Body of pancreas (tissue), 4 donors: ENCODE measurements at places on chromosomes 3 and 15.

GRCh38 chr3:25040748-25041147 is 387.3 kb upstream of the RARB start:
- DNase-seq, result no peak

- no peak for DNase-seq
Observed at GRCh38 chr3:150495563-150496168, 50.6 kb downstream of the SERP1 start.

- DNase-seq, result no peak
Observed at GRCh38 chr3:45455040-45455439, 66.7 kb downstream of the LARS2 start.

GRCh38 chr3:13713396-13713795 is 164.5 kb downstream of the FBLN2 start:
- no peak for DNase-seq

- no peak for DNase-seq
Observed at GRCh38 chr3:25661694-25662437, 2.8 kb downstream of the TOP2B start.

DNA sequence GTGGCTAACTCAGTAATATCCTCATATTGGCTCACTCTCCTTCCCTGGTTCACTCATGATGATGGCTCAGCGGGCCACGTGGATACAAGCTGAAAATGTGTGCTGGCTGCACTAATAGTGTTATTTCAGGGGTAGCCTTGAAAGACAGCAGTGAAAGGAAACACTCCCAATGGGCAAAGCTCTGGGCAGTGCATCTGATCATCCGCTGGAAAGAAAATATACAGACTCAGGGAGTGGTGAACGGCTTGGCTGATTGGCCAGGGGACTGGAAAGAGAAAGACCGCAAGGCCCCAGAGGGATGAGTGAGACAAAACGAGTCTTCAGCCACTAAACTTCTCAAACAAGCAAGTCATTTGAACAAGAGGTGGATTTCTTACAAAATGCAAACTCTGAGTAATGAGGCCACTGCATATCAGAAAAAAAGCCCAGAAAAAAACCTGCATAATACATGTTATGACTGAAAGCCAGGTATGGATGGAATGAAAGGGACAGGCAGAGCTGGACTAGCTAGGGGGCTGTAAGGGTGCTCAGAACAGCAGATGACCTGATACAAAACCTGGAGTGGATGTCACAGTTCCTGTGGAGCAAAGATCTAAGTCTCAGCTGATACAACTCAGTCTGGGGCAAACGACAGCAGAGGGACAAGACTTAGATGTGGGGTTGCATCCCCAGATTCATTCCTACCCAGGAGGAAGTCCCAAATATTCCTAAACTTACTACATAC is 33.3 kb downstream of the CMTM6 start:
- DNase-seq, result no peak

DNA sequence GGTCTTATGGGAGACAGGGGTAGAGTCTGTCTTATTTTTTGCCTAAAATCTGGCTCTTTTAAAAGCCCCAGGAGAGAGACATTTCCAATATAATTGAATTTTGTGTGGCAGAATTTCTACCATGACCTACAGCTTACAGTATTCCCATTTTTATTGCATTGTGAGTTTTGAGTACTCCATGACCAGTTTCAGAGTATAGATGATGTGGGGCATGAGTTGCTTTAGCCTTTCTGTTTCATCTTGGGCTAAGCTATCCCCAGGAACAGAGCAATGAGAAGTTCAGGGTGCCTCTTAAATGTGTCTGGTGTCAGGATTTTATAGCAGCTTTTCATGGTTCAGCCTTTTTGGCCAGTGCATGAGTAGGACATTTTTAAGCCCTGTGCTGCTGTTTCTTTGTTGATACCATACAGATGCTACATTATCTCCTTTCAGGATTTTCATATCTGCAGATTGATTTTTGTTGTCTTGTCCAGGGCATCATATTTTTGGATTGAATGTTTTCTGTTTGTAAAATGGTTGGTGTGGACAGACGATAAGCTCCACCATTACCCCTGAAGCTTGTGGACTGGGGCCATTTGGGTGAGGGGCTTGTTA is 3.5 kb downstream of the ABHD2 start:
- DNase-seq, result no peak

DNA sequence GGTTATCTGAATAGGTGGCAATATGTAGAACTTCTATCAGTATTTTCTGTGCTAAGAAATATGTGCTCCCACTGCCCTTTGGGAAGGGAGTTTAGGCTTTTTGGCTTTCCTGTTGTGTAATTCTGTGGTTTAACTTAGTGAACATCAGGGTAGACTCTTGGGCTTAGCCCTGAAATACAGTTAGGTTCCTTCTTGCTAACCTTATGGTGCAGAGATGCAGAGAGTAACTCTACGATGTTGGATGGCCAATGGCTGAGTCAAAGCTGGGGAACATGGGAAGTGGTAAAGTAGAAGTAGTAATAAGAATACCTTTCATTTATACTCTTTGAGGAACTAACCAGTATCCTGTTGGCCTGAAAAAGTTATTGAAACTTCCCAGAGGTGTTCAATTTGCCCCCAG is 80.8 kb upstream of the IL12A start:
- no peak for DNase-seq

GRCh38 chr15:58241872-58242271 is 103.7 kb downstream of the AQP9 start:
- DNase-seq, result no peak
